ENCODE measurements at places on chromosomes 16 and 17. TPM values are rescaled to one million over a fixed set of nuclear protein-coding genes. Genes with fewer than 3 reads are reported as not detected.

- peaks cover 4% of the 10 kb centered on the region for H3K4me1 ChIP-seq
- H3K27me3 ChIP-seq, result no peaks in the 10 kb centered on the region
- no peak overlapping the region for H3K4me3 ChIP-seq
- no peak overlapping the region for H3K27ac ChIP-seq
- DNase-seq, result no peak
- H3K36me3 ChIP-seq, result no peaks in the 10 kb centered on the region
Observed at GRCh38 chr17:66446419-66446818, 144.0 kb downstream of the PRKCA start.

DNA sequence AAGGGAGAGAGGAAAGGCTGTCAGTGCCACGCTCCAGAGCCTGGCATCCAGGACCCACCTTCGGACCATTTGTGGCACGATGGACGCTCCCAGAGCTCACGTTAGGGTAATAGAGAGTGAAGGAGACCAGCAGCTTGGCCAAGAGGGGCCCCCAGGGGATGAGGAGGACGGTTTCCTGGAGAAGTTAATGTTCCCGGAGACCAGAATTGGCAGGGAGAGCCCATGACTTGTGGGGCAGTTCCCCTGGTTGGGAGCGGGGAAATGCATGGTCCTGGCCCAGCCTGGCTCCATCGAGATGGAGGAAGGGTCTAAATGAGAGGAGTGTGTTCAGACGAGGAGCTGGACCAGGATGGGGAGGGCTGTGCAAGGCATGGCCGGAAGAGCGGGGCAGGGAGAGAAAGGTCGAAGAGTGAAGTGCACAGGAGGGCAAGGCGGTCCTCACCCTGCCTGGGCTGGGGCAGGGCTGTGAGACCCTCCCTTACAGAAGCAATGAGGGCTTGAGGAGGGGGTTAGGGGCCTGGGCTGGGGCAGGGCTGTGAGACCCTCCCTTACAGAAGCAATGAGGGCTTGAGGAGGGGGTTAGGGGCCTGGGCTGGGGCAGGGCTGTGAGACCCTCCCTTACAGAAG is 2.9 kb upstream of the HIC1 start:
- DNase-seq, result no peak
- H3K27ac ChIP-seq, result no peak overlapping the region
- peaks cover 19% of the 10 kb centered on the region for H3K4me1 ChIP-seq
- H3K4me3 ChIP-seq, result no peak overlapping the region
- no peaks in the 10 kb centered on the region for H3K36me3 ChIP-seq
- peaks cover 61% of the 10 kb centered on the region for H3K27me3 ChIP-seq

DNA sequence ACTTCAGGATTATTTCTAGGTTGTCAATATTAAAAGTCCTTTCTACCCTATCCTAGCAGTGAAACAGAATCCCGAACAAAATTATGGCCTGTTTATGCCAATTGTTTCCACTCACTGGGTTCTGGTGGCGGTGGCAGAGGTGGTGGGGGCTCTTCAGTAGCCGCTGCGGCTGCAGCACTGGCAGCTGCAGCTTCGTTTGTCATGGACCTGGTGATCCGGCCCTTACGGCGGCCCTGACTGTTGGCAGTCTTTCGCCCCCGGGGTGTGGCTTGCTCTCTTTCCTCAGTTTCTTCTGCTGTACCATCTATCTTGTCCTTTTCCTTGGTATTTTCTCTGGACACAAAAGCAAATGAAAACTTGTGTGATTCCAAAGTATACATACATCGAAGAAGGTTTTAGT is 94.4 kb downstream of the NCOR1 start:
- H3K27me3 ChIP-seq, result no peaks in the 10 kb centered on the region
- no peak overlapping the region for H3K27ac ChIP-seq
- no peak for DNase-seq
- no peak overlapping the region for H3K4me3 ChIP-seq
- no peaks in the 10 kb centered on the region for H3K4me1 ChIP-seq
- peaks cover 72% of the 10 kb centered on the region for H3K36me3 ChIP-seq

MRPL10 gene
- polyA plus RNA-seq, result 48.4 TPM

DNA sequence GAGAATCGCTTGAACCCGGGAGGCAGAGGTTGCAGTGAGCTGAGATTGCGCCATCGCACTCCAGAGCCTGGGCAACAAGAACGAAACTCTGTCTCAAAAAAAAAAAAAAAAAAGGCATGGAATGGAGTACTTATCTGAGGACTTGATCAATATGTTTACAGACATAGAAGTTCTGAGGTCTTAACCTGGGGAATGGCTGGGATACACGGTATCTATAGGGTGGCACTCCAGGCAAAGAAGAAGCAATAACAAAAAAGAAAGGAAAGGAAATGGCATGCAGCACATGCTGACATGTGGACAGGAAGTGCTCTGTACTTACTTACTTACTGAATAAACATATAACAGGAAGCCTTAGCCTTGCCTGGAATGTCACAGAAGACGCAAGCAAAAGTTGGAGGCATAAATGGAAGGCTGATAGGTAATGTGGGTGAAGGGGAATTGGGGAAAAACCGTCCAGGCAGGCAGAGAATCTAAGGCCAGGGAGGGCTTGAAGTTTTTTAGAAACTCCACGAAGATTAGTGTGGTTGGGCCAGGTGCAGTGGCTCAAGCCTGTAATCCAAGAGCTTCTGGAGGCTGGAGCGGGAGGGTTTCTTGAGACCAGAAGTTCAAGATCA is 10.1 kb upstream of the SPOP start:
- H3K27me3 ChIP-seq, result peaks cover 17% of the 10 kb centered on the region
- no peaks in the 10 kb centered on the region for H3K36me3 ChIP-seq
- no peak overlapping the region for H3K27ac ChIP-seq
- no peak overlapping the region for H3K4me3 ChIP-seq

DNA sequence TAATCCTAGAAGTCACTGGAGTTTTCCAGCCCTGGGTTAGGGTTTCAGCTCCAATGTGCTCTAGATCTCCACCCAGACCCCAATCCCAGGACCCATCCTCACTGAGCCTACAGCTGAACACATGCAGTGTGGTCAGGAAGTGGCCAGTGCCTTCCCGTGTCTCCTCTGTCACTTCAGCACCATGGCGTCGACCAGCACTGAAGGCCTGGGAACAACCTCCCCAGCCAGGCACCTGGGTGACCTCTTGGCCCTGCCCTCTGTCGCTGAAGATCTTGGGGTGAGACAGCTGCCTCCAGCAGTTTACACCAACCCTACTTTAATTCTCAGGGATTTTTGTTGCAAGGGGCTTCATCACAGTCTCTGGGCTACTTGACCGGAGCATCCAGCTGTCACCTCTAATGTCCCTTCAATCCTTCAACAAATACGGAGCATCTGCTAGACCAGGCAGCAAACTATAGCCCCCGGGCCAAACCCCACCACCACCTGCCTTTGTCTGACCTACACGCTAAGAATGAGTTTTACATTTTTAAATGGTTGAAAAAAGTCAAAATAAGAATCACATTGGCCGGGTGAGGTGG is 18.0 kb upstream of the GSG1L start:
- no peak overlapping the region for H3K27ac ChIP-seq
- H3K4me3 ChIP-seq, result no peak overlapping the region
- DNase-seq, result no peak
- peaks cover 2% of the 10 kb centered on the region for H3K4me1 ChIP-seq
- no peaks in the 10 kb centered on the region for H3K36me3 ChIP-seq

TVP23A gene
- 3.5 TPM for polyA plus RNA-seq

DNA sequence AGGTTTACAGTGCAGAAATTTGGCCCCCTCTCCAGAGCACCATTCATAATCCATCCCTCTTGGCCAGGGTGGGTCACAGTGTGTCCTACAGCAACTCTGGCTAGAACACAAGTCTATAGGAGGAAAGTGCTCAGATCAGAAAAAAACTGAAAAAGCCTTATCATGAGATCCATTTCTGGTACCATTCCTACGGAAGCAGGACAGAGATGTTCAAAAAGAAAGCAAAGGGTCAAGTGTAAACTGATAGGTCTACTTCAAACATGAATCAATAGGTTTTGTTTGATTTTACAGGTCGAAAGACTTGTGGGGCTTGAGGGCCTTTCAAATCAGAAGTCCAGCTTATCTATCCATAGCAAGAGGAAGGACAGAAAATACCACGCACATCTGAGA is 326.4 kb downstream of the SOX9 start:
- DNase-seq, result no peak
- no peaks in the 10 kb centered on the region for H3K36me3 ChIP-seq
- no peak overlapping the region for H3K4me3 ChIP-seq
- no peaks in the 10 kb centered on the region for H3K27me3 ChIP-seq

DNA sequence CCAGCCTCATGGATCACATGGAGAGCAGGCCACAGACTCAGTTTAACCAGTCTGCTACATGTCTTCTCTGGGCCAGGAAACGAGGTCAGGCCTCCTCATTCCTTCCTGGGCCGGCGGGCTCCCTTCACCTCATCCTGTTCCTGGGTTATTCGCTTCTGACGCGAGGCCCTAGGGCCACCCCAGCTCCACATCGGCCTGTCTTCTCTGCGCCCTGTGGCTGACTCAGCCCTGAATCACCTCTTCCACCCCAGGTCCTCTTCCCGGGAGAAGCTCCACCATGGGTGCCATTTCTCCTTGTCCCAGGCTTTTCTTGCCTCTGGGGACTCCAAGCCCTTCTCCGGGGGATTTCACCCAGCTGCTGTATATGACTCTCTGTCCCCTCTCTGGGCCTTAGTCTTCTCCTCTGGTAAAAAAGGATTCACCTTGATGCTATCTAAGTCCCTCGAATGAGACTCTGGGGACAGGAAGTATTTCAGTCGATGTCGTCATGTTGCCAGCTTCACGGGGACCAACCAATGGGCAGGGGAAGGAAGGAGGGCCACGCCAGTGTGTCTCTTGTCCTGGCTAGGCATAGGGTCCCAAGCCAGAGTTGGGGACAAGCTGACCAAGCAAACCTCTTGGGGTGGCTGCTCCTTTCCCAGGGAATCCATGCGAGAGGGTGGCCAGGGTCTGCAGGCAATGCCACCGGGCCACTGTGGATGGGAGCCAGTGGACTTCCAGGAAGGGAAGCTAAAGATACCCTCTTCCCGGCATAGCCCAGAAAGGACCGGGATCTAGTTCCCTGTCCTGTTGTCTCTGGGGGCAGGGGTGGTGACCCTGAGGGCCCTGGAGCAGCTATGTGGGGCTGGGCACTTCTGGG is 58.7 kb downstream of the SOCS3 start:
- no peaks in the 10 kb centered on the region for H3K27me3 ChIP-seq
- no peaks in the 10 kb centered on the region for H3K36me3 ChIP-seq
- DNase-seq, result no peak
- H3K4me3 ChIP-seq, result no peak overlapping the region
- H3K27ac ChIP-seq, result no peak overlapping the region
- H3K4me1 ChIP-seq, result no peaks in the 10 kb centered on the region

- H3K36me3 ChIP-seq, result peaks cover 13% of the 10 kb centered on the region
- peaks cover 60% of the 10 kb centered on the region for H3K4me1 ChIP-seq
- H3K27me3 ChIP-seq, result no peaks in the 10 kb centered on the region
- peak overlapping the region; percentile 89 for H3K27ac ChIP-seq
Observed at GRCh38 chr17:77455111-77455890, 314.5 kb downstream of the SEC14L1 start.

DNA sequence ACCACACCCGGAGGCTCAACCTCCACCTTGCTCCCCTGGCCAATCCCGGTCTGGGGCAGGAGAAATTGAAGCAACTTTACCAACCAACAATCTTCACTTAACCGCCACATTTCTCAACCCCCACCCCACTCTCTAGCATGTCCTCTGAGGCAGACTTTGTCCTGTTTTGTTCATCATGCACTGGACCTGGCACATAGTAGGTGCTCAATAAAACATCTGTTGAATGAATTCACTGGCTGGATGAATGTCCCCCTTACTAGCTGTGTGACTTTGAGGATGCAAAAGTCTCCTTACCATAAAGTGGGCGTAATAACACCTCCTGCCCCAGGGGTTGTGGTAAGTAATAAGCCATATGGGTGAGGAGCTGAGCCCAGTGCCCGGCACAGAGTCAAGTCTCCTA is 5.8 kb downstream of the SPPL2C start:
- DNase-seq, result no peak
- no peak overlapping the region for H3K4me3 ChIP-seq
- H3K4me1 ChIP-seq, result no peaks in the 10 kb centered on the region
- no peak overlapping the region for H3K27ac ChIP-seq

DNA sequence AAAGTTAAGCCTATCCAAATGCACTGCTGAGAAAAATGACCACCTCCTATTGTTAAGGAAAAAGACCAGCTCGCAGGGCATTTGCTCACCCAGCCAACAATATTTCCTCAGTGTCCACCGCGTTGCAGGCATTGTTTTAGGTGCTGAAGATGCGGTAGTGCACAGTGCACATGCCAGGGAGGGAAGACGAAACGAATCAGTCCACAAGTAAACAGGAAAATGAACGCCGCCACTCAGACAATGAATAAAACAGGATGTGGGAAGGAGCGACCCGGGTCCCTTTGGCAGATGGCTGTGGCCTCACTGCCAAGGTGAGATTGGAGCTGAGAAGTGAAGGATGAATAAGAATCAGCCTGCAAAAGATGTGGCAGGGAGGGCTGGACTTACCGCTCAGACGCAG is 249.2 kb downstream of the FOXL1 start:
- no peaks in the 10 kb centered on the region for H3K36me3 ChIP-seq
- DNase-seq, result no peak
- no peak overlapping the region for H3K4me3 ChIP-seq

DNA sequence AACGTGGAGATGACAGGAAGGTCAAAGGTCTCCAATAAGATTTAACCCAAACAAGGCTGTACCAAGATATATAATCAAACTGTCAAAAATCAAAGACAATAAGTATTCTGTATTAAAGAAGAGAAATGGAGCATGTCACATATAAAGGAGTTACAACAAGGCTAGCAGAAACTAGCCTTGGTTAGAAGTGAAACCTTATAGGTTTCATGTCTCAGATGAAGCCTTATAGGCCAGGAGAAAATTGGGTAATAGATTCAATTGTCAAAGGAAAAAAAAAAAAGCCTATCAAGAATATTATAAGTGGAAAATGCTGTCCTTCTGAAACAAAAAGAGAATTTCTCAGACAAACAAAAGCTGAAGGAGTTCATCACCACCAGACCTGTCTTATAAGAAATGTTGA is 419.4 kb downstream of the CDH11 start:
- H3K4me1 ChIP-seq, result no peaks in the 10 kb centered on the region
- no peaks in the 10 kb centered on the region for H3K36me3 ChIP-seq
- no peak for DNase-seq
- H3K27ac ChIP-seq, result no peak overlapping the region

DNA sequence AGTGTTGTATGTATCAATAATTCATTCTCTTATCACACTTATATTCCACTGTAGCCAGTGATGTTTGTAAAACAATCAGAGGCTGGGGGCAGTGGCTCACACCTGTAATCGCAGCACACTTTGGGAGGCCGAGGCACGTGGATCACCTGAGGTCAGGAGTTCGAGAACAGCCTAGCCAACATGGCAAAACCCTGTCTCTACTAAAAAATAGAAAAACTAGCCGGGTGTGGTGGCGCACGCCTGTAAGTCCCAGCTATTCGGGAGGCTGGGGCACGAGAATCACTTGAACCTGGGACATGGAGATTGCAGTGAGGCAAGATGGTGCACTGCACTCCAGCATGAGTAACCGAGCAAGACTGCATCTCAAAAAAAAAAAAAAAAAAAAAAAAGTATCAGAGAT is 217.0 kb downstream of the CPPED1 start:
- H3K4me3 ChIP-seq, result no peak overlapping the region
- H3K4me1 ChIP-seq, result no peaks in the 10 kb centered on the region
- DNase-seq, result no peak

Measured in large intestine (tissue), 12 donors.